NCI-H1417 treated with DMSO at 0.1 percent for 48 hours (cell line): ENCODE measurements at places on chromosomes 6 and 20.

DNA sequence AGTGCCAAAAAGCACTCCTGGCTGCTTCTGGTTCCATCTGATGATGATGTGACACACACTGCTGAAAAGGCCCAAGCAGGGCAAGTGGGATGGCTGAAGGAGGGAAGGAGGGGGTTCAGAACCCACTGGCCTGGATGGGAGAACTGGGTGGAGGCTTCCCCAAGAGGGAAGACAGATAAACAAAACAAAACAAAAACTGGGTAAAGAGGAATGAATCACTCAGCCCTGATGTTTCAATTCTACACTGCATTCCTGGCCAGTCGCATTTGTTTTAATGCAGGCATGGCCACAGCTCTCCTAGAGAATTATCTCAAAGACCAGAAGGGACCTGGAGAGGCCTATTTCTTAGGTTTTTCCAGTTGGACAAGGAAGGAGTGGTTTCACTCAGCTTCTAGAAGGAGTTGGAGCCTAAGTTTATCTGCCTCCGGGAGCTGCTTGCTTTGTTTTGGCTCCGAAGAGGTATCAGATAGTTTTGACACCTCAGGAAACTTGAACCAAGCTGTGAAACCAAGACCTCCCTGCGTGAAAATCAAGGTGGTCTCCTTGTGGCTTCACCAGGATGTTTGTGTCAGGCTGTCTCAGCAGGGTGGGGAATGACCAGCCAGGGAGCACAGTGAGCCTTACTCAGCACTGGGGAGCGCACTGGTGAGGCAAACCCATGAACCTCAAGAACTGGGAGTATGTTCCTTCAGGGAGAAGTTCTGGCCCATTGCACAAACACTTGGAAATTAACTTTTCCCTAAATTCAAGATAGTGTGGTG, 16.1 kb downstream of the TTPAL start:
- DNase-seq = no peak

DNA sequence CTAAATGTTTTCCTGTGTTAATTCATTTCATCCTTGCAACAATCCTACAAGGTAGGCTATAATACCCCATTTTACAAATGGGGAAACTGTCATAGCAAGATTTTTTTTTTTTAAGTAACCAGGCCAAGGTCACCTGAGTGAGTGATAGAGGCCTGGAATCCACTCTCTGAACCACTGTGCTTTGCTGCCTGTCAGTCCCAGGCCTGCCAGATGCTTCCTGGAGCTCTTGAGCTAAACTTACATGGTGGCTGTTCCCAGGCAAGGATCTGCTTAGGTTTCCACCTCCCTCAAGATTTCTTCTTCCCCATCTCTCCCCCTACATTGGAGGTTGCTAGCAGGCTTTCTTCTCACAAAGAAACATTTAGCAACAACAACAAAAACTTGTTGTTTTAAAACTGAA, 32.7 kb upstream of the RNF8 start:
- DNase-seq = no peak

DNA sequence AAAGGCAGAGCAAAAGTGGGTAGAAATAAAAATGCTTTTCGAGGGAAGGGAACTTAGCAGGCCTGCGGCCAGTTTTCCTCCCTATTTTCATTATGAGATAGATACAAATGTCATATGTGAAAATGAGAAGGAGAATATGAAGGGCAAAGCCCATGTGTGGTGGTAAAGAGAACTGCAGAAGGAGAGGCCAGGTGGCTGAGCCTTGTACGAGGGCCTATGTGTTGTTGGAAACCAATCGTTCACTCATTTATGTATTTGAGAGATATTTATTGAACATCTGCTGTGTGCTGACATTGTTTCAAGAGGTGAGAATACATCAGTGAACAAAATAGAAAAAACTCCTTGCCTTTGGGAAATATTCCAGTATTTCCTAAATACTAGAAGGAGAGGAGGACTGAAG, 147.7 kb downstream of the SH3BGRL2 start:
- no peak for DNase-seq

DNA sequence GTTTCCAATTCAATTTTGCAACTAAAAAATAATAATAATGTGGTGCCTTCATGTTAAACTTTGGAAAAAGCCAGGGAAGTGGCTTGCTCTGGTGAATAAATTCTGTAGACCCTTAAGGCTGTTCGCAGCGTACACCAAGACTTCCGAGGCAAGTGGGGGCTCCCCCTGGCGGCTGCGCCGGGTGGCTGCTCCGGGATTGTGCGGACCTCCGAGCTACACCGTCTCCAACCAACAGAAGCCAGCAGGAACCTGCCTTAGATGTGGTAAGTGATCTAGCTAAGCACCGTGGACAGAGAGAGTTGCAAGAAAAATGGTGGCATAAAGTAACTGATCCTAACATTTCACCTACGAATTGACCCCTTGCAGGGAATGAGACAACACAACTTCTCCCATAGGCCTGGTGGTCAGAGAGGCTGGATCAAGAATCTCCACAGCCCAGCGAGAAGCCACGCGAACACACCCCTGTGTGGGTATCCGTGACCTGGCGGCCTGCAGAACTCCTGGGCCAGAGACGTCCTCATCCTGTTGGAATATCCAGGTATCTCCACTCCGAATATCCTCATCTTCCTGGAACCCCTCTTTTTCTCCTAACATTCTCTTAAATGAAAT, 69.6 kb downstream of the TBXT start:
- DNase-seq = no peak

DNA sequence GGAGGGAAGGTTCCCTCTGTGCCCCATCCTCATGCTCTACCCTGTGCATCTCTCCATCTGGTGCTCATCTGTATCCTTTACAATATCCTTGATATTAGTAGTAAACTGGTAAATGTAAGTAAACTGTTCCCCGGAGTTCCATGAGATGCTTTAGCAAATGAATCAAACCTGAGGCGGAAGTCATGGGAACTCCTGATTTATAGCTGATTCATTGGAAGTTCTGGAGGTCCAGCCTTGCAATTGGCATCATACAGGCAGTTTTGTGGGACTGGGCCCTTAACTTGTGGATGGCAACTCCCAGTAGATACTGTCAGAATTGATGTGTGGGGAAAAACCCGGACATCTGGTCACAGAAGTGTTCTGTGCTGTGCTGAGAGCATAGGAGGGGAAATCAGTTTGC, 11.2 kb upstream of the SLC22A2 start:
- no peak for DNase-seq

DNA sequence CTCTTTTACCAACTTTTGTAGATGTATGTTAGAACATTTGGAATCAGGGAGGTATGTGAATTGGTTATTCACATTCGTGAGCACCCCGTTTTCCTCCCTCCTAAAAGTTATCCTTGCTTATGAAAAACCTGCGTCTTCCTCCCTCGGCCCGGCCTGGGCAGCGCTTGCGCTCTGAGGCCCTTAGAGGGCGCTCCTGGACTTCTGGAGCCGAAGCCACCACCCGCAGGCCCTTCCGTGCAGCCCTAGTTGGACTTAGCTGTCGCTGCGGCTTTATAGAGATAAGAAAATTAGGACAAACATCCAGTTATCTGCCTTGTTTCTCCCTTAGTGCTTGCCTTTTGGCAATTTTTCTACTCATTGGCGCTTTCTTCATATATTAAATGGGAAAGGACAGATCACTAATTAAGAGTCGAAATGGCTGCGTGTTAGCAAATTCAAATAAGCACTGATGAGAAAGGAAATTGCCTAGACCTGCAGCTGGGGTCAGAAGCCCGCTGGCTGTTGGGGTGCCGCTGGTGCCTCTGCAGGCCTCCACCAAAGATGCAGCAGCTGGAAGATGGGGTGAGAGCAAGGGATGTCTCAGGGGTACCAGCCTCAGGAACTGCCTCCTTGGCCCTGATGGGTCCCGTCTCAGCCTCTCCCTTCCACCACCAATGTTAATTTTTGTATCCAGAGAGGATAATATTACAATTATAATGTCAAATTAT, 5.2 kb downstream of the FNDC1 start:
- DNase-seq = no peak

DNA sequence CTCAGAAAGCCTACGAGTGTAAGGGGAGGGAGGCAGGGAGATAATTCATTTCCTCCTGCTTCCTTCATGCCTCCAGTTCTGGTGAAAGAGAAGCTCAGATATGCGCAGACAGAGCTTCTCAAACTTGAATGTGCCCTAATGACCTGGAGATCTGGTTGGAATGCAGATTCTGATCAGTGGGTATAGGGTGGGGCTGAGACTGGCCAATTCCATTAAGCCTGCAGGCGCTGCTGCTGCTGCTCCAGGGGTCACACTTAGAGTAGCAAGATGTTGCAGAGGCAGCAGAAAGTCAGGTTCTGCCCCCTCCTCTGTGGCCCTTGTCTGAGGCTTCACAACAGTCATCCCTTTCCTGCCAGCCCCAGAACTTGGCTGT, 161.0 kb downstream of the DHX35 start:
- DNase-seq = no peak

DNA sequence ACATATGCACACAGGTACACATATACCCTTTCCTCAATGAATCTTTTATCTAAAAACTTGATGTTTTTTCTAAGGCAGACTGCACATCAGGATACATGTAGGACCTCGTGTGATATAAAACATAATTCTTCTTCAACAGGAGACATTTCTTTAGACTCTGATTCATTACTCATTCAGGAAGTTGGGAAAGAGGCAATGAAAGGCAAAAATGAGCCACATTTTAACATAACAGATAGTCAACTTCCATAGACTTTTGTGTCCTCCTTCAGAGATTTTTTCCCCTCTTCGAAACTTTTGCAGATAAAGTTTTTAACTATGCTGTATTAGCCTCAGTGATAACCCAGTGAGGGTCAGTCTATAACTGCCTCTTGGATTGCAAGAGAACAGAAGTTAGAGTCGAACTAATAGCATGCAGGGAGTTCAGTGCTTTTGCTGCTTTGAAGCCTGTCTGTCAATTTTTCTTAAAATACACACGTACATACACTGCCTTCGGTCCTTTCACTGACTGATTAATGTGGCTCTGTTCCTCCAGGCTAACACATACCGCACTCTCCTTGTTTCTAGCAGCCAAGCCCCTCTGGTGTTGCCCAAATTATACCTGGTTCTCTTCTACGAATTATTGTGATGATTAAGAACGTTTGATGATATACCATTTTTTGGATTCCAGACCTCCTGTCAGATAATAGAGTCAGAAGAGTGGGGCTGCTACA, 562.5 kb upstream of the MAP3K7 start:
- no peak for DNase-seq

DNA sequence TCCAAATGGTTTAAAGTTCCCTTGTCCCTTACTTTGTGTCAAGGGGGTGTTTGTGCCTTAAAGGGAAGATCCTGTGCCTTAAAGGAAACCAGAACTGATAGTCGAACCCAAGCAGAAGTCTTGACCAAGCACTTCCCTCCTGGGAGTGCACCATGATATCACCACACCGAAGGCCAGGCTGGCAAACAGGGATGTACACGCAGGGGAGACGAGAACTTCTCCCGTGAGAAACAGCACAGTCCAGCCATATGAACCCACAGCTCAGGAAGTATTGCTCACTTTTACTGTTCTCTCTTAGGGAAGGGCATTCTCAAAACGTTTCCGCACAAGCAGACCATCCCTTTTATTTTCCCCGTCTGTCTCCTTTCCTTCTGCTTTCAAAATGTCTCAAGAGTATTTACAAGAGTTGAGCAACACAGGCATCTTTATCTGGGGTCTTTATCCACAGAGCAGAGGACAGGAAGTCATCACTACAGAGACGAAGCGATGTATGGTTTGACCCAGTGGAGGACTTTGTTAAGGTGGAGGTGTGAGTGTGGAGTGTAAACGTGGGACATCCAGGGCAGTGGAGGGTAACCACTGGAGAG, 12.8 kb upstream of the SERPINB1 start:
- no peak for DNase-seq

GRCh38 chr6:38212116-38212515, 392.6 kb downstream of the ZFAND3 start:
- DNase-seq = no peak

GRCh38 chr6:43505718-43506117, 4.4 kb downstream of the LRRC73 start:
- DNase-seq = no peak

DNA sequence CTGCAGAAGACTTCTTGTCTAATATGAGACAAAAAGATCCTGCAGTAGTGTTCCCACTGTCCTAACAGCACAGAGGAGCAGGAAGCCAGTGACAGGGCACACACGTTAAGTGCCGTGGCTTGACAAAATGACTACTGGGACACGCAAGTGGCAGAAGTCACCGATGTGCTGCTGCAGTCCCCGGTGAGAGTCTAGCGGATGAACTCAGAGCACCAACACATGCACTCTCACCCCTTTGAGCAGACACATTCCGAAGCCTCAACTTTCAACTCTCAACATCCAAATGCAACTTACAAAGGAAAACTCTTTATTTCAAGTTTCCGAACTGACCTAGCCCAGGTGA, 898 bp downstream of the LAMA4 start:
- no peak for DNase-seq

DNA sequence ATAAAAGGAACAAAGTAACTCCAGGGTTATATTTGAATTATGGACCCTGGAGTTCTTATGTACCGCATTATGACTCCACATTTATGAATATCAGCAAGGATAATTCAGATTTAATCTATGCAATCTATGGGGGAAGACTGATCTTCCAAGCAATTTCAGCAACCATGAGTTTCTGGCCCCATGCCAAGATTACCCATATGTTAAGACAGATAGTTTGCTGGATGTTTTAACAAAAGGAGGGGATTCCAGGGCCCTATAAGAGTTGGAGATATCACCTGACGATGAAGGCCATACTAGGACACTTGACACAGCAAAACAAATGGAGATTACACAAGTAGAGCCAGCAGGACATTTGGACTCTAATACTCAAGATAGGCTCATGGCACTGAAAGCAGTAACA, 45.9 kb upstream of the PLN start:
- no peak for DNase-seq

GRCh38 chr20:44759595-44759994, 13.9 kb downstream of the KCNK15 start:
- no peak for DNase-seq

- DNase-seq = peak; percentile 26
Measured at GRCh38 chr6:98041921-98042320, 758.9 kb upstream of the MMS22L start.

DNA sequence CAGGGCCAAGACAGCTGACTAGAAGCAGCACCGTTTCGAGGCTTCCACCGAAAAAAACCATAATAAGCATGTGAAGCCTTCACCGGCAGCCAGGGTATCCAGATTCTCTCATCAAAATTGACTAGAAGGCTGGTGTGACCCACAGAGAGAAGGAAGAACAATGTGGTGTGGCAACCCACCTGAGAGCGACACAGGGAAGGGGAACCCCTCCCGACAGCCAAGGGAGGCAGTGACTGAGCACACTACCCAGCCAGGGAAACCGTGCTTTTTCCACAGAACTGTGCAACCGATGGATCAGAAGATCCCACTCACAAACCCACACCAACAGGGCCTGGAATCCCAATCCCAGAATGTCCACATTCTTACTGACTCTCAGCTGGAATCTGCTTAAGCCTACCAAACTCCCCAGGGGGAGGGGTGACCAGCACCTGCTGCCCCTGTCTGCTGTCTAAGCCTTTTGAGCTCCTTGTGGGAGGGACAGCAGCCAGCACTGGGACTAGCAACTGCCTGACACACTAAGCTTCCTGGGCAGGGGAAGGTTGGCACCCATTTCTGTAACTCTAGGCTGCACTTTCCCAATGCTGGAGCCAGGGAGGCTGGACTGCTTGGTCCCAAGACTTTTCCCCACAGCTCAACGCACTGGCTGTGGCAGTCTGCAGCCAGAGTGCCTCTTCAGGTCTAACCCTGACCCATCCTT, 231.9 kb upstream of the FAM83B start:
- DNase-seq = no peak
